ENCODE measurements at places on chromosomes 13 and 19. TPM values are rescaled to one million over a fixed set of nuclear protein-coding genes. Genes with fewer than 3 reads are reported as not detected.

- H3K4me1 ChIP-seq, result peaks cover 15% of the 10 kb centered on the region
- no peaks in the 10 kb centered on the region for H3K27me3 ChIP-seq
- no peaks in the 10 kb centered on the region for H3K36me3 ChIP-seq
- H3K27ac ChIP-seq, result peak overlapping the region; percentile 69
- no peak for ATAC-seq
Measured at GRCh38 chr19:6234527-6234926, 45.2 kb downstream of the MLLT1 start.

- H3K4me1 ChIP-seq, result no peaks in the 10 kb centered on the region
- peak overlapping the region; percentile 47 for H3K4me3 ChIP-seq
- H3K27ac ChIP-seq, result no peak overlapping the region
- no peak for ATAC-seq
- H3K36me3 ChIP-seq, result peaks cover 25% of the 10 kb centered on the region
- H3K27me3 ChIP-seq, result no peaks in the 10 kb centered on the region
Measured at GRCh38 chr19:1247748-1248138, 640 bp upstream of the MIDN start.

DNA sequence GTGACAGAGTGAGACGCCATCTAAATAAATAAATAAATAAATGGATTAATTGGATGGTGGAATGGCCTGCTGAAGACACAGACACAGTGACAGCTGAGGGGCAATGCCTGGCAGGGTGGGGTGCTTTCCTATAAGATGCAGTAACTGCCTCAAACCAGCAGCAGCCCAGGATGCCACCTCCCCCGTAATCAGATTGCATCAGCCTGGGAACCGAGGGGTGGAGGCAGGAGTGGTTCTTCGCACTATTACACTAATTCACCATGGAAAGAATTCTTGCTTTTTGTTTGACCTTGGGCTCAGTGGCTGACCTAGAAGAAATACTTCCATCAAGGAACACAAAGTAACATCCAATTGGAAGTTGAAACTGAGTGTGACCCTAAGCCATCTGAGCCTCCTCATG, 31.6 kb upstream of the USP12 start:
- no peaks in the 10 kb centered on the region for H3K36me3 ChIP-seq
- no peaks in the 10 kb centered on the region for H3K4me1 ChIP-seq
- H3K27ac ChIP-seq, result no peak overlapping the region
- ATAC-seq, result no peak

GRCh38 chr19:10379880-10380312, 476 bp downstream of the TYK2 start:
- H3K27ac ChIP-seq, result peak overlapping the region; percentile 85
- ATAC-seq, result no peak
- no peaks in the 10 kb centered on the region for H3K27me3 ChIP-seq

DNA sequence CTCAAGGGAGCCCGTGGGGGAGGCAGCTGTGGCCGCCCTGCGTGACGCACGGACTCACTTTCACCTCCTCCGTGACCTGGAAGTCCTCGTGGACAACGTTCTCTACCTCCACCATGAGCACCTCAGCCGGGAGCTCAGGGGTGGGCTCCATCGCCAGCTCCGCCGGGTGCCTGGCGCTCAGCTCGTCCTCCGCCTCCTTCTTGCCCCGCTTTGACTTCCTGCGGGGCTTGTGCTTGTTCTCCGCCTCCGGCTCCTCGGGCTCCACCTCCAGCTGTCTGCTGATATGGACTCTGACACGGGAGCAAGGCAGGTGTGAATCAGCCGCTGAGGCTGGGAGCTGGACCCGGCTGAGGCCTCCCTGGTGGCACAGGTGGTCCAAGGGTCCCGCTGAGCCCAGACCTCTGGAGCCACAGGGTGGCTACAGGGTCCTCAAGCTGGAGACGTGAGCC, 8.2 kb downstream of the LONP1 start:
- peaks cover 92% of the 10 kb centered on the region for H3K36me3 ChIP-seq
- no peak overlapping the region for H3K27ac ChIP-seq
- no peak for ATAC-seq
- no peaks in the 10 kb centered on the region for H3K4me1 ChIP-seq
- no peaks in the 10 kb centered on the region for H3K27me3 ChIP-seq

- no peak overlapping the region for H3K4me3 ChIP-seq
- H3K36me3 ChIP-seq, result peaks cover 90% of the 10 kb centered on the region
- peaks cover 8% of the 10 kb centered on the region for H3K4me1 ChIP-seq
- H3K27me3 ChIP-seq, result no peaks in the 10 kb centered on the region
- H3K27ac ChIP-seq, result no peak overlapping the region
- ATAC-seq, result no peak
Measured at GRCh38 chr13:100662468-100663211, 12.0 kb downstream of the TMTC4 start.

PROSER3 gene
- 28.4 TPM for total RNA-seq

DMWD gene
- 38.9 TPM for total RNA-seq

GJB2 gene
- total RNA-seq, result 84.4 TPM

SPRED3 gene
- 14.4 TPM for total RNA-seq

USP12 gene
- total RNA-seq, result 65.6 TPM

EDDM13 gene
- total RNA-seq, result 1.0 TPM

C2CD4C gene
- total RNA-seq, result 0.40 TPM

TPP2 gene
- total RNA-seq, result 71.4 TPM

NLRP4 gene
- not detected for total RNA-seq

LILRB1 gene
- total RNA-seq, result not detected

RNF225 gene
- not detected for total RNA-seq
